ENCODE measurements at places on chromosomes 16 and 17.

GRCh38 chr16:48950184-48950583 is 331.5 kb downstream of the CBLN1 start:
- no peak for DNase-seq

- no peak for DNase-seq
Observed at GRCh38 chr17:9788601-9789000, 2.8 kb downstream of the DHRS7C start.

GRCh38 chr16:85513180-85513579 is 99.9 kb upstream of the GSE1 start:
- no peak for DNase-seq

- DNase-seq: peak; percentile 2
Observed at GRCh38 chr17:68461589-68461988, 4.3 kb upstream of the WIPI1 start.

DNA sequence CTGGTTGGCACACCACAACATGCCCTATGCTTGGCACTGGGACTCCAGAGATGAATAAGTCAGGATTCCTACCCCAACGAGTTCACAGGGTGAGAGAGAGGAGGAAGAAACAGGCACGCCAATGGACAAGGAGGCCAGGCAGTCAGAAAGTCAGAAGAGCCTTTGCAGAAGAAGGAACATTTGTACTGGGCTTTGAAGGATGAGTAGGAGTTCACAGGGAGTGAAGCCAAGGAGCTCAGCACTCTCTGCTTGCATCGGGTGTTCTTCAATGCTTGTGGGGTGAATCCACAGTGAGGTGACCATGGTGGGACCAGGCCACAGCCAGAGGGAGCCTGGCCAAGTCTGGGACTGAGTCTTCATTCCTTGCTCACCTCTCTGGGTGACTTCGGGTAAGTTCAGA is 47.5 kb downstream of the AIPL1 start:
- DNase-seq: no peak

DNA sequence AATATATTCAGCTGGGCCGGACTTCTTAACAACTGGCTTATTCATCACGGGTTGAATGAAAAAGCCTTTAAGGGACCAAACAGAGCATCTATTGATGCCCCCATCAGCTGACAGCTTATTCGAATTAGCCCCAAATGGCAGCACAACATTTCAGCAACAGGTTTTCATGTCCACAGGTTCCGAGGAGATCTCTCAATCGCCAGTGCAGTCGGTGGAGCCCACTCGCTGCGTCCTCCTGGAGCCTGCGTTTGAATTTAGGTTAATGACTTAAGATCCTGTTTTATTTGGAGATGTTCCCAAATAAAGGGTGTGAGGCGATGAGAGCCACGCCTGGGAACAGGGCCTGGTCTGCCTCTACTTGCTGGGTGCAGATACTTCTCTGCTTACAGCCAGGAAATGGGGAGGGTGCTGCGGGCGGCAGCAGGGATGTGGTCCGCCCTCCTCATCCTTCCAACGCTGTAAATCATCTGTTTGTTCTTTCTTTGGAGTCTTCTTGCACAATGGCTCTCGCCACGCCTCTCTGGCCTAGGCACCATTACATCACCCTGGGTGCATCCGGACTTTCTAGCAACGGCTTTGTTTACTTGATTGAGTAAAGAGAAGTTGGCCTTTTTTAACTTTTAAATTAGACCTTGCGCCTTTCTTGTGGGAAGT is 22.6 kb downstream of the NDE1 start:
- peak; percentile 47 for DNase-seq

DNA sequence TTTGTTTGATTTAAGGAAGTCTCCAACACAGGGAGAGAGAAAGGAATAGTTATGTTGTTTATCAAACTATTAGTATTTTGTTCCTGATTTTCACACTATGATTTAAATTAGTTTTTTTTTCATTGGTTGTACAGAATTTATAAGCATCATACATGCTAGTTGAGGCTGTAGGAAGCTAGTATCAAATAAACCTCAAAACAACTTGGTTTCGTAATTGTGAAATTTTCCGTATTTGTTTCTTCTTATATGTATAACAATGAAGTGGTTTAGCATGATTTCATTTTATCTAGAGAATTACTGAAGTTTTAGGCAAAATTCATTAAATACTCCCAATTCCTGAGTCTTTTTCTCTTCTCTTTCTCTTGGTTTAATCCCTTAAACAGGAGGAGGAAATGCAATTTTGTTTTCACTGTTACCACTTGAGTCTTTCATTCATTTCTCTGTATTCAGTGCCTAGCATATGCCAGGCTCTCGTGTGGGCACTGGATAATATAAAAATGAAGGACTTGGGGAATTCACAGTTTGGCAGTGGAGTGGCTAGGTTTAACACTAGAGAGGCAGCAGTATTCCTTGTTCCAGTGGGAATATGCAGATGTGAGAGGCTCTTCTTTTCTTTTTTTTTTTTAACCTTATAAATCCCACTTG is 1.8 kb downstream of the CYLD start:
- no peak for DNase-seq

GRCh38 chr17:18958611-18959010 is 6.6 kb downstream of the SLC5A10 start:
- DNase-seq: no peak

- no peak for DNase-seq
Observed at GRCh38 chr17:19753661-19754463, 5.8 kb upstream of the ALDH3A1 start.

GRCh38 chr16:31466381-31466841 is 5.5 kb upstream of the TGFB1I1 start:
- no peak for DNase-seq

DNA sequence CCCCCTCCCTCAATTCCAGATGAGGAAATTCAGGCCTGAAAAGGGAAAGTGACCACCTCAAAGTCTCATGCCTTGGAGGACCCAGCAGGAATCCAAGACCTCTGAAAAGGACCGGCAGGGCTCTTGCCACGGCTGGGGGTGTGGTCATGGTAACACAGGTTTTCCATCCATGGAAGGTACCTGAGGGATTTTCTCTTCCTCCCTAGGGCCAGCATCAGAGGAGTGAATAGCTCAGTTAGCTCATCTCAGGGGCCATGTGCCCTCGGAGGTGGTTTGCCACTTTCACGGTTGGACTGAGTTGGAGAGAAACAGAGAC is 1.3 kb downstream of the CIITA start:
- DNase-seq: no peak

- DNase-seq: no peak
Observed at GRCh38 chr16:80559369-80559768, 18.6 kb downstream of the DYNLRB2 start.

DNA sequence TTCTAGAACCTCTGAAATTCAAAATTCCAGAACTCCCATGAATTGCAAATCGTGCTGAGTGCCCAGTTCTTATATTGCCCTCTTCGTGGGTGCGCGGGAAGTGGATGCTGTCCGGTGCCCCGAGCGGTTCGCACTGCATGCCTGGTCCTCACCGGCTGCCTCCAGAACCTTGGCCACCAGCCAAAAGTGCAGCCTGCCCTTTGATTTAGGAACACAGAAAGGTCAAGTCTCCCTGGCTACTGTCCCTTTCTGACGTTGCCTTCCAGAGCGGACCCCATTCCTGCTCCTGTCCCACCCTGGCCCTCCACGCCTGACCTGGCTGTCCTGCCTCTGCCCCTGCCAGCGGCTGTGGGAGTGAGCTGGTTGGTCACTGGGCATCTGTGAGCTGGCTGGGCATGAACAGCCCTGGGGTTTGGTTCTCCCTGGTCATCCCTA is 9.7 kb downstream of the NEUROD2 start:
- no peak for DNase-seq

DNA sequence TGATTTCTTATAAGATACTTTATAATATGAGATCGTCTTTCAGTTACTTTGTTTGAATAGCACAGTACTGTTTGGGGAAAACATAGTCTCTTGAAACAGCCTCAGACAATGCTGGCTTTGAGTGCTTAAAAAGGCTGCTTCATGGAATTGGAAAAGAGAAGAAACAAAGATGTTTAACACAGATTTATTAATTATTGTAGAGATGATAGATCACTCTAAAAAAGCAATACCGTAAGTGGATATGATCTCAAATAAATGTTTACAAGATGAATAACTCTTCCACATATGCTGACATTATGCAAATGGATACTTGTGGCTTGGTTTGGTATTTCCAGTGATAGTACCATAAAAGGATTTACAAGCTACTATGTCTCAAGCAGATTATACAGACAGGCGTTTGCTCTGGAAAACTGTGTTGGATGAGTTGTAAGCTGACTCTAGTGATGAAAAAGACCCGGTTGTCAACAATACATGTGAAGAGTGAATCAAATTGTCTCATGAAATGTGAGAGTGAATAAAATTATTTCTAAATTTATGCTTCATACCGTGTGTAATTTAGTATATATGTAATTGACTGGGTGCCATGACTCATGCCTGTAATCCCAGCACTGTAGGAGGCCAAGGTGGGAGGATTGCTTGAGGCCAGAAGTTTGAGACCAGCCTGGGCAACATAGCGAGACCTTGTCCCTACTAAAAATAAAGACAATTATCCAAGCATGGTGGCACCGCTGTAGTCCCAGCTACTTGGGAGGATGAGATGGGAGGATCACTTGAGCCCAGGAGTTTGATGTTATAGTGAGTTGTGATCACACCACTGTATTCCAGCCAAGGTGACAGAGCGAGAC is 105.4 kb downstream of the FTO start:
- no peak for DNase-seq

DNA sequence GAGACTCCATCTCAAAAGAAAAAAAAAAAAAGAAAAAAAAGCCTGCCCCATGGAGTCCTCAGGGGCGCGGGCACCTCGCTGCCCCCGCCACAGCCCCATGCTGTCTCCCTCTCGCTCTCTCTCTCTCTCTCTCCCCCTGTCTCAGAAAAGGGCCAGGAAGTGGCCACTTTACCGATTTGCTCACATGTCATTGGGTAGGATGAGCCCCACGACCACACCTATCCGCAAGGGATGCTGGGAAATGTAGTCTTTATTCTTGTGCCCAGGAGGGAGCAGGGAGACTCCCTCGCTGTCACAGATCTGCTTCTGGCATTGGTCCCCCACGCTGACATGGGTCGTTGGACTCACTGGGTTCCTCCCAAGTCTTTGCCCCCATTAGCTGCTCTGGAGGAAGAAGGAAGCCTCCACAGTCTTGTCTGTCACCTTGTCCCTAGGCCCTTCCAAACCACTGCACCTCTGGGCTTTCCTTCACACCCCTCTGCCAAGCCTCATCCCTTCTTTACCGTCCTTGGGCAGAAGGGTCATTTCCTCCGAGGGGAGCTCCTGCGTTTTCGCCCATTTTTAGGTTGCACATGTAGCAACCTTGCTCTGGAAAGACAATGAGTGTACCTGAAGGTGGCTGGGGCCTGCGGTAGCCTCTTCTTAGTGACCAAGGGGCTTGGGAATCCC is 6.9 kb upstream of the GJD3 start:
- no peak for DNase-seq

DNA sequence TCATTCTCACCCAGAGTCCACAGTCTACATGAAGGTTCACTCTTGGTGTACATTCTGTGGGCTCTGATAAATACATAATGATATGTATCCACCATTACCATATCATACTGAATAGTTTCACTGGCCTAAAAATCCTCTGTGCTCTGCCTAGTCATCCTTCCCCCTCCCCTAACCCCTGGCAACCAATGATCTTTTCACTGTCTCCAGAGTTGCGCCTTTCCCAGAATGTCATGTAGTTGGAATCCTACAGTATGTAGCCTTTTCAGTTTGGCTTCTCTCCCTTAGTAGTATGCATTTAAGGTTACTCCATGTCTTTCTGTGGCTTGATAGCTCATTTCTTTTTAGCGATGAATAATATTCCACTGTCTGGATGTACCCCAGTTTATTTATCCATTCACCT is 101.3 kb downstream of the NOG start:
- no peak for DNase-seq

DNA sequence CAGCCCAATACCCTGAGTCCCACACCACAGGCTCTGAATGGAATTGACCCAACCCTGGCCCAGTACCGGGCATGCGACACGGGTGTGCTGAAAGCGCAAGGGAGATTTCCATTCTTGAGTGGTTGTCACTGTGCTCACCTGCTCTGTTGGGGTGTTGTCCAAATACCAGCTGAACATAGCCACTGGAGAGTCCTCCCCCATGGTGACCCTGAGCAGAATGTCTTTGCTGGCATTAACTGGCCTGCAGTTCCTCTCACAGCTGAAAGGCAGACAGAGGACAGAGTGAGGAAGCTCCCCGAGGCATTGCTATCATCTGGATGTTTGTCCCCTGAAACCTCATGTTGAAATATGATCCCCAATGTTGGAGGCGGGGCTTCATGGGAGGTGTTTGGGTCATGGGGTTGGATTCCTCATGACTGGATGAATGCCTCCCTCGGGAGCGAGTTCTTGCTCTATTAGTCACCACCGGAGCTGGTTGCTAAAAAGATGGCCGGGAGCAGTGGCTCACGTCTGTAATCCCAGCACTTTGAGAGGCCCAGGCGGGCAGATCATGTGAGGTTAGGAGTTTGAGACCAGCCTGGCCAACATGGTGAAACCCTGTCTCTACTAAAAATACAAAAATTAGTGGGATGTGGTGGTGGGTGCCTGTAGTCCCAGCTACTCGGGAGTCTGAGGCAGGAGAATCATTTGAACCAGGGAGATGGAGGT is 57.3 kb upstream of the BCO1 start:
- no peak for DNase-seq
